Panc1 (cell line): ENCODE measurements at places on chromosomes 6 and 20.

DNA sequence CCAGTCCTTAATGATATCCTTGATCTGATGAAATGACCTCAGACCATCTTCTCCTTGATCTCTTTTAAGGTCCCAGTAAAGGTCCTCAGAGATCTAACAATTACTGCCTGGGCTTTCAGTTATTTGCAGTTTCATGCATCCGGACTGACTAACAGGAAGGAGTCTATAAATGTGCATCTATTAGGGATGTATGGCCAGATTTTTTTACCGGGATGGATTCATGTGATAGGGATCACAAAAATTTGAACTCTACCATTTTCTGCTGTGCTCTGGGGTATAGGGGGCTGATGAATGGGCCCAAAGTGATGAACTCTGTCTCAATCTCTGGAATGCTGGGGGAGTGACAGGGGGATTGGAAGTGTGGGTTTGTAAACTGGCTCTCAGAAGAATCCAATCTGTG, 36.2 kb upstream of the SCUBE3 start:
- no peak for DNase-seq

GRCh38 chr6:157450931-157451742, 70.1 kb downstream of the ZDHHC14 start:
- no peak for DNase-seq

DNA sequence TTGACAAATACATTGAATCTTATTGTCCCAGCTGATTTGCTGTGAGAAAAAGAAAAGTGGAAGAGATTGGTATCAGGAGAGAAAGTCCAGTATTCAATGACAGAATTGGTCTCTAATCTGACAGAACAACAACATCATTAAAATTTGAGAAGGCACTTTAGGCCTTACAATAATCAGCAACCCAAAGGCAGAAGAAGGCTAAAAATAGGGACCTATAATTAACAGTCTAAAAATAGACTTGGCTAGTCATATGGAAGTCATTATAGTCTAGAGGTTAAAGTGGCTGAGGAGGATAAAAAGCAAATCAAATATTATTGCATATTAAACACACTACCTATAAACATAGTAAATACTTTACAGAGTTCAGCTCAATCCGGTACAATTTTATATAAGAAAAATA, 393.6 kb upstream of the JAG1 start:
- no peak for DNase-seq

DNA sequence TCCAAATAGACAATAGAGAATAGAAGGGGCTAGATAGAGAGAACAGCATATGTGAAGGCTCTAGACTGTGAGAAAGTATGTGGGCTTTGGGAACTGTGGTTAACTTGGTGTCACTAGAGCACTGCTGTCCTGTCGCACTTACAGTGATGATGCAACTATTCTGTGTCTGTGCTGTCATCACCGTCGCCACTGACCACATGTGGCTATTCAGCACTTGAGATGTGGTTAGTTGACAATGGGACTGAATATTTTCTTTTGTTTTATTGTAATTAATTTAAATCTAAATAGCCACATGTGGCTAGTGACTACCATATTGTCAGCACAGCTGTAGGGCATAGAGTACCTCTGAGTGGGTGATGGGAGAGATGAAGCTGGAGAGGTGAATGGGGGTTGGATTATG, 39.0 kb upstream of the IFNGR1 start:
- DNase-seq: no peak
